ENCODE measurements at places on chromosomes 1 and 21.

GRCh38 chr1:227889863-227890405 is 57.8 kb downstream of the WNT9A start:
- DNase-seq, result no peak

GRCh38 chr21:29175408-29176134 is 45.1 kb downstream of the MAP3K7CL start:
- DNase-seq, result no peak

DNA sequence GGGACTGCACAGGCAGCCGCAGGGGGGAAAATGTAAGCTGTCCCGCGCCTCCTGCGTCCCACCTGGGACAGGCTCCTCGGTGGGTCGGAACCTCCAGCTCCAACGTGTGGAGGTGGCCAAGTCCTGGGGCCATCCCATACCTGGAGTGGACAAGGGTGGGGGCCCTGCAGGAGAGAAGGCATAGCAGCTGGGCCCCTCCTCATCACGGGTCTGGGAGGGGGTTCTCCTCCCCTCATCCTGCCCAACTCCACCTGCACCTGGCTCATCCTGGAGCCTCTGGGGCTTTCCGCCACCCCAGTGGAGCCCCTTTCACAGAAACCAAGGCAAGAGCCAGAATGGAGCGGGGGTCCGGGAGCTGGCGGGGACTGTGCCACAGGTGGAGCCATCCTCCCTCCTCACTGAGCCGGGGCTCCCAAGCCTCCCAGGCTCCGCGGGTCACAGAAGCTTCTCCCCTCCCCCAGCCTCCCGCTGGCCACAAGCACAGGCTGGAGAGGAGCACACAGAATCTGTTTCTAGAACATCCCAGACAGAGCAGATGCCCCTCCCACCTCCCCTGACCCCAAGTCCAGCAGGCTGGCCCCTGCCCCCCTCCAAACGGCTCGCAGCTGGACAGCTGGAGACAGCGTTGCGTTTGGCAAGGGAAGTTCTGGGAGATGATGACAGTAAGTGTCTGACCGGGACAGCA is 65.8 kb downstream of the MEGF6 start:
- DNase-seq, result no peak

DNA sequence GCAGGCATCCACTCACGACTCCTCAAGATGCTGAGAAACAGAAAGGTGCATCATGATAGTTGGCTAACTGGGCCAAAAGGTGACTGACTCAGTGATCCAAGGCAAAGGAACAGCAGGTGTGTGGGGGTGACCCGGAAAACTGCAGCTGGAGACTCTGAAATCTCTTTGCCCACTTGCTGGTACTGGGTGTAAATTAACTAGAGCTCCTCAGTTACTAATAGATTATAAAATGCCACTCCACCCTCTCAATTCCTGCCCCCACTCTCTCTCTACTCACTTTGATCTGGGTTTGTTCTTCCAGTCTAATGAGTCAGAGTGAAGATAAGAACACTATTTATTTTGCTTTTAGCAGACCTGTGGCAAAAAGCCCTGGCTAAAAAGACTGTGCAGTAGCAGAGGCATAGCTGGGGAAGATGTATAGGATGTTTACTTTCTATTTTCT is 7.2 kb upstream of the PIGC start:
- no peak for DNase-seq

DNA sequence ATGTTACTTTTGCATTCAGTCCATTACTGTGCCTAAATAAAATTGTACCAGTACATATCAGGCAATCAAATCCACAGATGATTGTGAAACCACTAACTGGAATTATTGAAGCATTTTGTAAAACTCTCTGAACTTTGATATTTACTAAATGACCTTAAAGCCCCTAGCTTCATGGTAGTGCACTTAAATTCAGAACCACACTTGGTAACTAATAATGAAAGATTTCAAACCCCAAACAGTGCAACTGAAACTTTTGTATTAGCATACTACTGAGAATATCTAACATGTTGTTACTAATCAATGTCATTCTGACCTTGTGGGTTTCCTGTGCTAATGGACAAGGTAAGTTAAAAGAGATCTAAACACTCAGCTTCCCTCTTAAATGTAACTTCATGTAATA is at the start of gene CFHR3:
CFHR3 (plus strand) TSS at position 238 of the 400 bp plus-strand sequence; CDS start at position 285, 47 bp downstream.
- DNase-seq, result no peak

DNA sequence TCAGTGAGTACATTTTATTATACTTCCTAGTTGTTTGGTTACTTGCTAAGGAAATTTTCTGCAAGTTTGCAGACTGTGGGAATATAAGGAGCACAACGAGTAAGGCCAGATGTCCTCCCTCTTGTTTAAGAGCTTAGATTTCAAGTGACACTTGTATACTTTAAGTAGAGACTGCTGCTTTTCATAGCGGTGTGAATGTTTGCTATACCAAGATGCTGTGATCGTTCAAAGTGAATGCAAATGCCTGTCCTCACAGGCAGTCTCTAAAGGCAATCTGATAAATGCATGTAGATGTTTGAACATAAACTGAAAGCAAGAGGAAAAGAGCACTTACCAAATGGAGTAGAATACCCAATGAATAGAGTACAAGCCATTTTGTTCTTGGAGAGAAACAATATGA is 226.4 kb downstream of the NRIP1 start:
- no peak for DNase-seq

GRCh38 chr1:246246430-246246829 is 260.6 kb downstream of the SMYD3 start:
- no peak for DNase-seq

- no peak for DNase-seq
Measured at GRCh38 chr1:25104932-25105561, 127.3 kb downstream of the SYF2 start.

DNA sequence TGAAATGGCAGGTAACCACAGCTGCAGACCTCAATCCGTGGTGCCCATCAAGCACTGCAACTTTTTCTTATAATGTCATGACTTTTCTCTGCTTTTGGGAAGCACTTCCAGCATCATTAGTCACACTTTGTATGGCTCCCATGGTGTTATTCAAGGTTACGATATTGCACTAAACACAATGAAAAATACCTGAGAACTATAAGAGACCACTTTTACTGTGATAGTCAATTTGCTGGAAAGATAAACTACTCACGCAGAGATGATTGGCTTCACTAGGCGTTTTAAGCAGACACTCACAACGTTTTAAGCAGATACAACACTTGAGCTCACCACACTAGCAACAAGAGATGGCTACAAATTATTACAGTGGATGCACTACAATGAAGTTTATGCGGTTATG is 103.2 kb upstream of the CHRM3 start:
- DNase-seq, result no peak

GRCh38 chr1:115465802-115466363 is 127.8 kb upstream of the NGF start:
- DNase-seq, result no peak

DNA sequence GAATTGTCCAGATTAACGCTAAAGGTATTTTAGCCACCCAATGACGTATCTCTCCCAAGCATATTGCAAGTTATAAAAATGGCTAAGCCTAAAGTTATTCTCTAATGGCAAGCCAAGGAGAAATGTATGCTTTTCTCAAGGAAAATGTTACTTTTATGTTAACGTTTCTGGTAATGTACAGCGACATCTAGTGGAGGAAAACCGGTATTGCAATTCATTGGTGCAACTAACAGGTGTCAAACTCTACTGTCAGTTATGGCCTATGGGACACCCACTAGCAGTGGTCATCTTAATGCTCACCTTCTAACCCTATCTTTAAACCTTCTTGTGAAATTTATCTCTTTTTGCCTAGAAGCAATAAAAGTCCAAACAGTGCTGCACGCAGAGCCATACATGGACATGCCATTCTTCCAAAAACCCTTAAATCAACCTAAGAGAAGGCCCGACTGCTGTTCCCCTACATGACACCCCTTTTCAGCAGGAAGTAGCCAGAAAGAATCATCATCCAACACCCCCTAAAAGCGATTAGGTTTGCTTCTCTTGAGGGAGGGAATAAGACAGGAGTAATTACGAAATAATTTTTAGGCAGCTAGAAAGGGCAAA is 68.7 kb upstream of the LRIF1 start:
- peak; percentile 4 for DNase-seq

DNA sequence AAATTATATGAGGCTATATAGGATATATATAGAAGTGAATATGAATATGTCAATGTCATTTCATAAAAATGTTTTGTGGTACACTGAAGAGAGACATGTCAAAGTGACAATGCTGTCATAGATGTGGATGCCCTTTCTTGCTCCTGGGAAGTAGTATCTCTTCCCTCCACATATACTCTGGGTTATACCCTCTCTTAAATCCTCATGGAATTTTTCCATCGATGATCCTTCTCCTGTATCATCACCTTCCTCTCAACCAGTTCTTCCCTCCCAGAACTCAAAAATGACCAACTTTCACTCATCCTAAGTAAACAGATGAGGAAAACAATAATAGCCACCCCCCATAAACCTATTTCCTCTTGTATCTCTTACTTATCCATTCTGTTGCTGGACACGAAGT is 351.5 kb downstream of the USP25 start:
- no peak for DNase-seq

DNA sequence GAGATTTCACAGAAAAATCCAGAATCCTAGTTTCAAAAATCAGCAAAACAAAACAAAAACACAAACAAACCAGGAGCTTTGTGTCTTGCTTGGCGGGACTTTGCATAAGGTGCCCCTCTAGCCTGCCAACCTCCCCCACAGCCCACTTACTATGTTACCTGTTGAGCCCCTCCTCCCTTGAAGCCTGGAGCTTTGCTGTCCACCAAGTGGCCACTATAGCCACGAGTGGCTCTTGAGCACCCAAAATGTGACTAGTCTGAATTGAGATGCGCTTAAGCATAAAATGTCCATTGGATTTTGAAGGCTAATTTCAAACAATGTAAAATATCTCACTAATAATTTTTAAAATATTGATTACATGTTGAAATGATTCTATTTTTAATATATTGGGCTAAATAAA is 12.2 kb downstream of the TFAP2E start:
- no peak for DNase-seq

- DNase-seq, result peak; percentile 30
Measured at GRCh38 chr1:960363-961131, at the start of gene KLHL17. Gene KLHL17, plus strand, starts transcription at chr1:960584. Its CDS starts 110 bp downstream, at chr1:960694.

GRCh38 chr1:182144646-182145030 is 83.1 kb upstream of the ZNF648 start:
- DNase-seq, result no peak

DNA sequence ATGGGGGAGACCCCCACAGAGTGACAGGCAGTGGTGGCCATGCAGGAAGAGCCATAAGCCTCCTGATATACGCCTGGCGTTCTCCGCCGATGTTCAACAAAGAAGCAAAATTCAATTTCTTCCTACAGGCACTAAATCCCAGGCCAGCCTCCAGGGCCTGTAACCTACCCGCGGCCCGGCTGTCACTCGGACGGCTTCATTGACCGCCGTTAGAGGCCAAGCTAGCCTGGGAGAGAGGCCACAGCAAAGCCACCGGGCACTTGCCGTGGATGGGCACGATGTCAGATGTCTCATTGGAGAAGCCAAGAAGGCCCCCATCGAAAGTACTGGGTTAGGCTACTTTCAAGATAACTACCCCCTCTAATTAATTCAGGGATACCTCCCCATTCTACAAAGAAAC is 9.7 kb downstream of the ADGRB2 start:
- no peak for DNase-seq

GRCh38 chr1:7070389-7071029 is 285.3 kb downstream of the CAMTA1 start:
- DNase-seq, result peak; percentile 22

DNA sequence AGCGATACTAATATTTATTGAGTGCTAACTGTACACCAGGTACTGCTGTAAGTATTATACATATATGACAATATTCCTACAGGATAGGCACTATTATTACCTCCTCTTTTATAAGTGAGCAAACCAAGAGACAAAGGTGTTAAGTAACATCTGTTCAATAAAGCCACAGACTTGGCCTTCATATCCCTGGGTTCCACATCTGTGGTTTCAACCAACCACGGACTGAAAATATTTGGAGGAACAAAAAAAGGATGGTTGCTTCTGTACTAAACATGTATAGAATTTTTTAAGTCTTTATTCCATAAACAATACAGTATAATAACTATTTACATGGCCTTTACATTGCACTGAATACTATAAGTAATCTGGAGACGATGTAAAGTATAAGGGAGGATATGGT is 95.1 kb downstream of the RERE start:
- no peak for DNase-seq

GRCh38 chr1:24702511-24703293 is 42.5 kb upstream of the CLIC4 start:
- DNase-seq, result no peak

- no peak for DNase-seq
Measured at GRCh38 chr1:218702775-218703174, 357.6 kb downstream of the TGFB2 start.

- no peak for DNase-seq
Measured at GRCh38 chr1:25987951-25988350, 9.9 kb downstream of the PAFAH2 start.

GRCh38 chr1:161223805-161224694 is 622 bp upstream of the APOA2 start:
- no peak for DNase-seq

- no peak for DNase-seq
Measured at GRCh38 chr21:37437376-37438080, 71.0 kb downstream of the DYRK1A start.

GRCh38 chr21:16199539-16199938 is 469.8 kb downstream of the USP25 start:
- DNase-seq, result no peak

DNA sequence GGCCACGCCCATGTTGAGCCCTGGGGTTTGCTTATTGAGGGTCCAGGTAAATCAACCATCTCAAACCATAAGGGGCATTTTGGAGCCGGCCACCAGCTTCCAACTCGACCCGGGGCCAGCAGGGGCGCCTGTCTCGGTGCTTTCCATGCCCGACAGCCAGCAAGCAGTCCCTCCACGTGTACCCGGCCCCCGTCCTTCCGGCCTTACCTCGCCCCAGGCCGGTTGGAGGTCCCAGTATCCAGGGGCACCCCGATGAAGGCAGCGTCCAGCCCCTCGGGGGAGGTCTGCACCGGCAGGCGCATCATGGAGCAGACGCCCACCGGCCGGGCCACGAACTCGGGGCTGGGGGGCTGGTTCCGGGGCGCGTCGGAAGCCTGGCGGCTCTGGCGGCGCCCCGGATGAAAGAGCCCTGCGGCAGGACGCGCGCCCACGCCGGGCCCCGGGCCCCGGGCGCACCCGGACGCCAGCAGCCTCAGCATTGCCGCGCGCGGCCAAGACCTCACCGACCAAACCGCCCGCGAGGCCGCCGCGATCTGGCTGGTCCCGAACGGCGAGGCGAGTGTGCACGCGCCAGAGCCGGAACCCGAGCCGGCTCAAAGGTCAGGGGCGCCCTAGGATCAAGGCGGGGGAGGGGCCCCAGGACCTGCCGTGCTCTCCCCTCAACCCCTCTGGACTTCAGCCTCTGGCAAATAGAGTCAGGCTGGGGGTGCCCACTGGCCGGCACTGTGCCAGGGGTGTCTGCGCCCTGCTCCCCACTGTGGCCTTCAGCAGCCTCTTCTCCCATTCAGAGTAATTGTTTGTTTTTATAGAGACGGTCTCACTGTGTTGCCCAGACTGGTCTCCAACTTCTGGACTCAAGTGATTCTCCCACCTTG is at the start of gene AGMAT:
AGMAT (minus strand) TSS at position 563 of the 875 bp plus-strand sequence; CDS start at position 479, 84 bp downstream.
- no peak for DNase-seq

- no peak for DNase-seq
Measured at GRCh38 chr1:221563476-221563921, 178.4 kb downstream of the DUSP10 start.

GRCh38 chr1:68959461-68960030 is 462.7 kb upstream of the DEPDC1 start:
- DNase-seq, result no peak

Data from activated CD8-positive, alpha-beta memory T cell treated with anti-CD3 and anti-CD28 coated beads for 1 hour (primary cell).